Activated naive CD8-positive, alpha-beta T cell treated with anti-CD3 and anti-CD28 coated beads for 36 hours (primary cell): ENCODE measurements at places on chromosomes 11 and 22.
A peak's percentile ranks its signal among the peaks of the same experiment; 100 is the strongest.

GRCh38 chr22:35523167-35523947 lies 17.3 kb upstream of the RASD2 start:
- peaks cover 16% of the 10 kb centered on the region for H3K27me3 ChIP-seq
- no peak for DNase-seq
- H3K4me1 ChIP-seq = no peaks in the 10 kb centered on the region
- H3K4me3 ChIP-seq = no peak overlapping the region
- H3K27ac ChIP-seq = no peak overlapping the region

GRCh38 chr11:6006395-6006794 lies 351 bp downstream of the OR56A4 start:
- no peaks in the 10 kb centered on the region for H3K4me1 ChIP-seq
- no peak for DNase-seq
- peaks cover 16% of the 10 kb centered on the region for H3K27me3 ChIP-seq
- no peaks in the 10 kb centered on the region for H3K36me3 ChIP-seq

DNA sequence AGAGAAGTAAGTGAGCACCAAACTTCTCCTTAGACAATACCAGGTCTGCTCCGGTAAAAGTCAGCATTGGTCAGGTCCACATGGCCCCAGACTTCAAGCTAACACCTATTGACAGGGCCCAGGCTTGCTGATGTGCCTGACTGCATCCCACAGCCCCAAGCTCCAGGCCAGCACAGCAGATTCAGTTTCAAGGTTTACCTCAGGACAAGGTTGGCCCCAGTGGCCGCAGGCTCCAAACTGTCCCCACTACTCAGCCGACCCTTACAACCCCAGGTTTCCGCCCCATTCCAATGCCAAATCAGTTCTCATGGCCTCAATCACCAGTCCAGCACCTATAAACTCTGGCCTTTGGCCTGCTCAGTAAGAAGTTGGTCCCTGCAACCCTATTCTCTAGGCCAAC lies 39.4 kb downstream of the OR4C6 start:
- no peak for DNase-seq
- no peaks in the 10 kb centered on the region for H3K27me3 ChIP-seq
- no peaks in the 10 kb centered on the region for H3K36me3 ChIP-seq
- no peaks in the 10 kb centered on the region for H3K4me1 ChIP-seq
- H3K4me3 ChIP-seq = no peak overlapping the region
- no peak overlapping the region for H3K27ac ChIP-seq

DNA sequence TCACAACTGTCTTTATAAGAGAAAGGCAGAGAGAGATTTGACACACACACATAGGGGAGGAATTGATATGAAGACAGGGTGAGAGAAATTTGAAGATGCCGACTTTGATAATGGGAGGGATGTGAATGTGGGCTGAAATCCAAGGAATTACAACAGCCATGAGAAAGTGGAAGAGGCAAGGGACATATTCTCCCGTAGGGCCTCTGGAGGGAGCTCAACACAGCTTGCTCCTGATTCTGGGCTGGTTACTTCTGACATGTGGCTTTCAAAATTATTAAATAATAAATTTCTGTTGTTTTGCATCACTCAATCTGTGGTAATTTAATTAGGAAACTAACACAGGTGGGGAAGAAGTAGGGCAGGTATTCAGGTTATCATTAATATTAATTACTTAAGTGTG lies 282.9 kb downstream of the LUZP2 start:
- H3K36me3 ChIP-seq = no peaks in the 10 kb centered on the region
- no peak overlapping the region for H3K4me3 ChIP-seq
- DNase-seq = no peak
- no peaks in the 10 kb centered on the region for H3K27me3 ChIP-seq

DNA sequence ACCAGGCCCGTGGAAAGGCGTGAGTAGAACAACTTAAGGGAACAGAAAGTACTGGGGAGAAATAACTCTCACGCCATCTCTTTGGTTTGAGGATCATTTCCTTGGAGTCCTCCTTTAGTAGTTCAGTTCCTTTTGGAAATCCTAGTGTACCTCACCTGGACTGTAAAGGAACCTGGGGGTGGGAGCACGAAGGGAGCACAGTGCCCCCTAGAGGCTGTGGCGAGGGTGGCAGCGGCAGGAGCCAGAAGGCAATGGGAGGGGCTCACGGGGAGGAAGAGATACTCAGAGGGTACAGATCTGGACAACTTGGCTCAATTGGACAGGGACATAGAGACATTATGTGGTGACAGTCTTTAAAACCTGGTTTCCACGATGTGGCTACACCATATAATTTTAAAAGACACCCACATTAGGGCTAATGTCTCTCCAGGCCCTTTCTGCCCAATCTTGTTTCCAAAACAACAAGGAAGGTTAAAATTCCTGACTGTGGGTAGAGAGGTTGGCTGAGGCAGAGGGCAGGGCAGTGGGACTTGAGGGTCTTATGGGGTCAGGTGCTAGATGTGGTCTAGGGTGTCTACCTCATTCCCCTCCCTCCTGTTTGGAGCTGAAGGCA lies 87.0 kb downstream of the CSNK2A3 start:
- H3K4me3 ChIP-seq = no peak overlapping the region
- H3K27ac ChIP-seq = no peak overlapping the region
- H3K4me1 ChIP-seq = peaks cover 2% of the 10 kb centered on the region
- DNase-seq = peak; percentile 50
- peaks cover 21% of the 10 kb centered on the region for H3K27me3 ChIP-seq

- H3K27ac ChIP-seq = no peak overlapping the region
- DNase-seq = no peak
- peaks cover 3% of the 10 kb centered on the region for H3K36me3 ChIP-seq
Observed at GRCh38 chr11:1209371-1210057, 13.4 kb upstream of the MUC5B start.

- no peak overlapping the region for H3K4me3 ChIP-seq
- H3K27ac ChIP-seq = no peak overlapping the region
- no peak for DNase-seq
- no peaks in the 10 kb centered on the region for H3K27me3 ChIP-seq
- no peaks in the 10 kb centered on the region for H3K36me3 ChIP-seq
- H3K4me1 ChIP-seq = no peaks in the 10 kb centered on the region
Observed at GRCh38 chr11:85137597-85137996, 489.5 kb downstream of the DLG2 start.

DNA sequence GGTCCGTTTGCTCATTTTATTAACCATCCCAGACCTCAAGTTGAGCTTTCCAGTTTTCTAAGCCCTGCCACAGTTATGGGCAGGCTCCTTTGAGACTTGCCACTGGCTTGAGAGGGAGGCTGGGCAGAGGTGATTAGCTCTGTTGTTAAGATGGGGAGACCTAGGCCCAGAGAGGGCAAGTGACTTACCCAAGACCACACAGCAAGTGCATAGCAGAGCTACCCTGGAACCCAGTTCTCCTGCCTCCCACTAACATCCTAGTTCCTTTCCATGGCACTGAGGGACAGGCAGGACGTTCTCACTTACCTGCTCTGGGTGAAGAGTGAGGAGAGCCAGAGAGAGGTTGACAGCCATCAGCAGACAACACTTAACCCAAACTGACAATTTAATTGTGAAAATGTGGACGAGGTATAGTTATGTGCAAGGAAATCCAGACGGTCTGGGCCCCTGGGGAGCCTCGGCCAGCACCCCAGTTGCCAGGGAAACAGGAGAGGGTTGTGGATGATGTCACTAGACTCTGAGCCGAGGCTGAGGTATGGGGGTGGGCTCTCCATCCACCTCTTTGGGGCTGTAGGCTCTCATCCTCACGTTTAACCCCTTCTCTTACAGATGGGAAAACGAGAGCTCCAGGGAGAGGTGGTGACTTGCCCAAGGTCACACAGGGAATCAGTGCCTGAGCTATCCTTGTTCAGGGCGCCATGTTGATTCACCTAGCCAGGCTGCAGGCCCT lies 12.3 kb upstream of the WNT11 start:
- DNase-seq = no peak
- peaks cover 4% of the 10 kb centered on the region for H3K27me3 ChIP-seq

DNA sequence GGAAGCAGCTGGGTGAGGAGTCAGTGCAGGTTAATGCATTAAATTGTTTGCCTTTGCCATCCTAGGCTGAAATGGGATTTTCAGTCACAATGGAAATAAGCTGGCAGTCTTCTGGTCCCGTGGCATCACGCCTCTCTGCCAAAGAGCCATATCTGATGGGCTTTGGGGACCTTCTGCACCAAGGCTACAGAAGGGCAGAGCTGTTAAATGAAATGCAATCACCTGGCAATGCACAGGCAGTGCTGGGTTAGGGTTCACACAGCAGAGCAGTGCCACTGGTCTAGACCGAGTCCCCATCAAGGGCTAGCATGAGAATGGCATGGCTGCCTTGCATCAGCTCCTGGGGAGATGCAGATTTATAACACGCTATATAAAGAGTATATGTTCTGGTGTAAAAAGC lies 749.2 kb downstream of the NTM start:
- no peaks in the 10 kb centered on the region for H3K36me3 ChIP-seq
- H3K4me1 ChIP-seq = no peaks in the 10 kb centered on the region
- H3K4me3 ChIP-seq = no peak overlapping the region
- H3K27me3 ChIP-seq = peaks cover 4% of the 10 kb centered on the region

DNA sequence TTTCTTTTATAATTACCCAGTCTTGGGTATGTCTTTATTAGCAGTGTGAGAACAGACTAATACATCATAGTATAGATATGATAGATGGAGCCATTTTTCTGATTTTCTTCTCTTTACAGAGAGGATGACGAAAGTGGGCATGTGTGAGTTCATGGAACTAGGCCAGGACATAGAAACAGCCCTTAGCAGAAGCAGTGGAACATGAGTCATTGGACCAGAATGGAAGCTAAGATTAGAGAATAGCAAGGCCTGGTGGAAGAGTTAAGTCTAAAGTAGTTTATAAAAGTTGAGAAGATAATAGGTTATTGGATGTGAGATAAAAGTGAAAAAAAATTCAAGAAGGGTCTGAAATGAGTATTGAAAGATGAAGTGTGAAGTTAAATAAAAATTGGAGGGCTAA lies 97.0 kb upstream of the MPPED2 start:
- no peak overlapping the region for H3K27ac ChIP-seq
- H3K4me3 ChIP-seq = no peak overlapping the region
- H3K36me3 ChIP-seq = no peaks in the 10 kb centered on the region
